ENCODE measurements at places on chromosomes 7 and 10.

DNA sequence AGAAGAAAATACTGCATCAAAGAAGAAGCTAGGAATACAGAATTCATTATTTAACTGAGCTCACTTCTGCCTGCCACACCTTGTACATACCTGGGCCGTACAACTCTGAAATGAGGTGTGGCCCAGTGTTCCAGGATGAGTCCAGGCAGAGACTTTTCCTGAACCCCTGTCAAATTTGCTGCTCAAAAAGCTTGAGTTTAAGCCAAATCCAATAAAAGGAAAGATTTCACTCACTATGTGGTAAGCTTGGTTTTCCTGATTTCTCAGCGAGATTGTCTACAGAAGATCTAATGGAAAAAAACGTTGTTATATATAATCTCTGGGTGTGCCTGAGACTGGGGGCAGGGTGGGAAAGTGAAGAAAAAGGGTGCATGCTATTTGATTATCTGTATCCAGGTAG lies 72.1 kb upstream of the EGFR start:
- no peak for DNase-seq

DNA sequence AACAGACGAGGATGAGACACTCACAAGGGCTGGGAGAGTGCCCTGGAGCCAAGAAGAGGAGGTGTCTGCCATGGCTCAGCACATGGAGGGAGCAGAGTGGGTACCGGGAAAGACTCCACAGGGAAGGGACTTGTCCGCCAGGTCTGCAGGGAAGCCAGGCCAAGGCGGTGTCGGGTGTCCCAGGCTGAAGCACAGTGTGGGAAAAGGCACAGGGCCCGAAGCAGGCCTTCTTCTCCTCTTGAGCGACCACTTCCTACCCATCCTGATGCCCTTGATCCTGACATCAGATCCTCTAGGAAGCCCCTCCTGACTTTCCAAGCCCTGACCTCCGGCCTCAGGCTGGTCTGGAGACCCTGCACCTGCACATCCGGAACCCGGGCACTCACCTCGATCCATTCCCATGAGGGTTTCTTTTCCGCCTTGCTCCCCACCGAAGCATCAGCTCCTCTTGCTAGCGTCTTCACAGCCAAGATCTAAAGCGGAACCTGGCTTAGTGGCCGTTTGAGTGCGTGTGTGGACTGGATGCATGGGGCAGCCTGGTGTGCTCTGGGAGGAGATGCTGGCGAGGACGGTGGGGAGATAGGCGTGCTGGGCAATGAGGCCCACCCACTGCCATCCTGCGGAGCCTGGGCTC lies 8.5 kb downstream of the CALML3 start:
- DNase-seq, result peak; percentile 14

- DNase-seq, result peak; percentile 31
These were observed 62.2 kb downstream of the VIM start for GRCh38 chr10:17290226-17290625.

GRCh38 chr7:50807026-50807730 lies 24.5 kb upstream of the GRB10 start:
- no peak for DNase-seq

DNA sequence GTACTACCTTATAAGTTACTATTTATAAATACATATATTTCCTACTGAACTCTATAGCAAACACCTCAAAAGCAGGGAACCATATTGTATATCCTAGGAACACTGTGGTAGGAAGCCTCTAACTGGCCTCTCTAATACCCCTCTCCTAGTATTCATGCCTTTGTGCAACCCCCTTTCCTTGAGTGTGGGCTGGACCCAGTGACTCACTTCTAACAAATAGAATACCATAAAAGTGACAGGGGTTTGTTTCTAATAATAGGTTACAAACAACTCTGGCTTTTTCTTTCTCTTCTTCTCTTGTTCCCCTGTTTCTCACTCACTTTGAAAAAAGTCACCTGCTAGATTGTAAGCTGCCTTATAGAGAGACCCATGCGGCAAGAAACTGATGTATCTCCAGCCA lies 51.6 kb upstream of the MACC1 start:
- no peak for DNase-seq

DNA sequence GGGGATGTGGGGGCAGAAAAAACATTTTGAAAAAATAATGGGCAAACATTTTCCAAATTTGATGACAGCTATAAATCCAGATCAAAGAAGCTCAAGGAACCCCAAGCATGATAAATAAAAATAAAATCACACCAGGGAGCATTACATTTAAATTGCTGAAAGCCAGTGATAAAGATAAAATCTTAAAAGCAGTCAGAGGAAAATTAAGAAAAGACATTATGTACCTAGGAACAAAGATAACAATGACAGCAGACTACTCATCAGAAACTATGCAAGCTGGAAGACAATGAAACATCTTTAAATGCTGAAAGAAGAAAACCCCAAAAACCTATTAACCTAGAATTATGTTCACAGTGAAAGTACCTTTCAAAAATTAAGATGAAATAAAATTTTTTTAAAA lies 23.3 kb downstream of the NEUROG3 start:
- DNase-seq, result no peak

DNA sequence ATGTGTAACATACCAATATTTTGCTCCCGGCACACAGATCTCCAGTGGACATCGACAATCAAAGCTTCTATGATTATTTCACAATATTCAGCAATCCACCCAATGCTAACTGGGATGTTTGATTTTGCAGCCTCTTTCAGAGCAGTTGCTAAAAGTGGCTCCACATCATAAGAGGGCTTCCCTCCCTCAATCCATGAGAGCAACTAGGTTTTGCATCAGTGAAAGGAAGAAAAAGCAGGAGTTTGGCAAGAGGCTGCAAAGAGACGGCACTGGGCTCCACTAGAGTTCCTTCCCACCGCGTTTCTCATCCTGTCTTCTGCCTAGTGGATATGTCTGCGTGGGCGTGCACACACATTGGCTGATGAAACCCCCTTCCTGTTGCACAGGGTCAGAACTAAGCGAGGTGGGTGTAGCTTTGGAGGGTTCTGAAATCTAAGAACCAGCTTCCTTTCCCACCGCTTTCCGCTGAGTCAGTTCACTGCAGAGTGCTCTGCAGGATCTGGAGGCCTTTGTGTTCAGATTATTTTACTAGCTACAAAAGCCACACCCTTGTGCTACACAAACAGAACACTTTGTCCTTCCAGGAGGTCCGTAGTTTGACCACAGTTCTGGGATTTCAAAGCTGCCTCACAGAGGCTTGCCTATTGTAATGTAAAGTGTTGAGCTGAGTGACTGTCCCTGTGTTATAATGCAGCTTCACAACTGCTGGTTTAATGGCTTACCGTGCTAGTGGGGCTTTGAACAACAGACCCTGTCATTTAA lies 28.1 kb downstream of the ARL4A start:
- DNase-seq, result peak; percentile 31

DNA sequence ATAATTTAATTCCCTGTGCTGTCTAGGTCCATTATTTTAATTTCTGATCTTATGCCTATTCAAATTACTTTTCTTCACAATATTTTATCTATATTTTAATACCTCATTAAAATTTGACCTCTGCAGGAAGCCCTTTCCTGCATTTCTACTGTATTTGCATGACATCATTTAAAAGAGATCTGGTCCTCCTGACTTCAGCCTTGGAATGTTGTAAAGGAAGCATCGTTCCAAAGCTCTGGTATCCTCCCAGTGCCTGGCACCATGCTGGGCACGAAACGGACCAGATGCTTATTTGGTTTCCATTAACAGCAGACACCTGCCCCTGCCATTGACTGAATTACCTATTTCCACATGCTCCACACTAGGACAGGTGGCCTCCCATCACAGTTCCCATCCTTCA lies 247.5 kb downstream of the KLF6 start:
- no peak for DNase-seq

GRCh38 chr7:154902600-154903082 lies 100.3 kb downstream of the PAXIP1 start:
- no peak for DNase-seq

GRCh38 chr10:930625-931325 lies 730 bp downstream of the LARP4B start:
- DNase-seq, result peak; percentile 33

DNA sequence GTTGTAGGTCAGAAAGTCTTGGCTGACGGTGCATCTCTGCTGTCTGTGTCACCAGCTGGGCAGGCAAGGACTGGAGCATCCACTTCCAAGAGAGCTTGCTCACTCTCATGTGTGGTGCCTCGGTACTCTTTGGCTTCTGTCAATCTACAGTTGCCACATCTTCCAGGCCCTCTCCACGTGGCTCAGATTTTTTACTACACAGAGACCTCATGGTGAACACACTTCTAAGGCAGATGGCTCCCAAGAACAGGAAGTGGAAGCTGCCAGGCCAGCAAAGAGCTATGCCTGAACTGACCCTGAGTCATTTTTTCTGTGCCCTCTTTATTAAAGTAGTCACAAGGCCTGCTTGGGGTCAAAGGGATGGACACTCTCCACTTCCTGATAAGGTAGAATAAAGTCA lies 351.5 kb upstream of the AUTS2 start:
- no peak for DNase-seq

- no peak for DNase-seq
These were observed 134.2 kb downstream of the ITGB8 start for GRCh38 chr7:20464891-20465290.

GRCh38 chr7:133355325-133355708 lies 102.4 kb downstream of the EXOC4 start:
- peak; percentile 79 for DNase-seq

DNA sequence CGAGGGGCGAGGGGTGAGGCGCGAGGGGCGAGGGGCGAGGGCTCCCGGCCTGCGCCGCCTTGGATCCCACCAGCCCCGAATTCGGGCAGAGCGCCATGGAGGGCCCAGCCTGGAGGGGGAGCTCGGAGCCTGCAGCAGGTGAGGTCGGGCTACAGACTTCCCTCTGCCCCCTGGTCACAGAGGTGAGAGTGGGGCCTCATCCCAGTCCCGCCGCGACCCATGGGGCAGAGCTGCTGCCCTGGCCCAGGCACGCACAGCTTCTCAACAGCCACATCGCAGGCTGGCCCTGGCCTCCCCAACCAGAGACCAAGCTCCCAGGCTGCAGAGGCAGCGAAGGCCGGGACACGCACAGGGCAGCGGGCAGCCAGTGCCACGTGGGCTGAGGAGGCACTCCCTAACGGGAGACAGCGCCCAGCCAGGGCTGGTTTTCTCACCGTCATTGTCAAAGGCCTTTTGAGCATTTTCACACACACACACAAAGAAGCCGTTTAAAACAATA lies 191.8 kb downstream of the PTPRN2 start:
- DNase-seq, result no peak

- DNase-seq, result no peak
These were observed 12.2 kb upstream of the CLEC2L start for GRCh38 chr7:139511315-139511714.

DNA sequence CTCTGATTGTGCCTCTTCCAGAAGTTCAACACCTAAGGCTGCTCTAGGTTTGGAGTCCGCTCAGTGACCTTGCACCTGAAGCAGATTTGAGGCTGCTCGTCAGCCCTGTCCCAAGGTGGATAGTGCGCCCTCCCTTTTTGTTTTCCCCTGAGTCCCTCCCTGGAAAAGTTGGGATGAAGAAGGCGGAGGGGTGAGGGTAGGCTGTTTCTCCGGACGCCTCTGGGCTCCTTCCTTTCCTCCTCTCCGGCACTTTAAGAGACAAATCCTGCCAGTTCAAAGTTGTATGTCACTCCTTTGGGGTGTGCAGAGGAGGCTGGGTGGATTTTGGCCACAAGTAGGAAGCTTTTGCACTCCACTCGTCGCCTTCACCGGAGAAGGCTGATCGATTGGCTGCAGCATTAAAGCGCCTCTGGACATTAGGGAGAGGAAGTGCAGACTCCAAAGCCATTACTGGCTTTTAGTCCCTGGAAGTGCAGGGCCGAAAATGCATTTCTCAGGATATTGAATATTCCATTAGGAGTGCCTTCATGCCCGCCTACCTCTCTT lies 81.9 kb upstream of the PRKG1 start:
- DNase-seq, result peak; percentile 76

- no peak for DNase-seq
These were observed 21.2 kb downstream of the CALML5 start for GRCh38 chr10:5477948-5478693.

- DNase-seq, result no peak
These were observed 3.5 kb downstream of the GIMAP8 start for GRCh38 chr7:150453892-150454291.

- no peak for DNase-seq
These were observed 440.9 kb upstream of the GRM3 start for GRCh38 chr7:86202833-86203232.

DNA sequence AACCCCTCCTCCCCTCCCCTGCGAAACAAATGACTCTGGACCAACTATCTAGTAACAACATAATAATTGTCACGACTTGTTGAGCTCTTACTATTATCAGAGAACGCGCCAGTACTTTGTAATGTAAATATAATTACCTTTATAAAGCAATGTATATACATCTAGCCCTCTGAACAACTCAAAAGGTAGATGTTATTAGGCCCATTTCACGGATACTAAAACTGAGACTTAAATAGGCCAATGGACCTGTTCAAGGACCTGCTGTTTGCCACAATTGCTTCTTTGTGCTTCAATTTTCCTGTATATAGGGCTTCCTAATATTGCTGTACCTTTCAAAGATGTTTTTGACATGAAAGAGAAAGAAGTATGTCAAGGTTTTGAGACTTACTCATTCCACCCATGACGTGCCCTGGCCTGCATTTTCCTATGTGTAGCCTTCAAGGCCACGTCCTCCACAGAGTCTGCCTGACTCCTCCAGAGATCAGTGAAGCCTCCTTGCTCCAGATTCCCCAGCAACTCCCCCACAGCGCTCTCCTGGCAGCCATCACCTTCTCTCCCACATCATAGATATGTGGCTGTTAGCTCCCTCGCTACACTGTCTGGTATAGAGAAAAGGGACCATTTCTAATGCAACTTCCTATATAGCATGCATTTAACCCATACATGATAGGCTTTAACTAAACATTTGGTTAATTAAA lies 156.6 kb downstream of the SKIDA1 start:
- peak; percentile 58 for DNase-seq

- no peak for DNase-seq
These were observed 67.9 kb downstream of the SPDYE5 start for GRCh38 chr7:75559976-75560365.

- DNase-seq, result peak; percentile 33
These were observed 12.1 kb upstream of the DLX6 start for GRCh38 chr7:96993094-96993865.

DNA sequence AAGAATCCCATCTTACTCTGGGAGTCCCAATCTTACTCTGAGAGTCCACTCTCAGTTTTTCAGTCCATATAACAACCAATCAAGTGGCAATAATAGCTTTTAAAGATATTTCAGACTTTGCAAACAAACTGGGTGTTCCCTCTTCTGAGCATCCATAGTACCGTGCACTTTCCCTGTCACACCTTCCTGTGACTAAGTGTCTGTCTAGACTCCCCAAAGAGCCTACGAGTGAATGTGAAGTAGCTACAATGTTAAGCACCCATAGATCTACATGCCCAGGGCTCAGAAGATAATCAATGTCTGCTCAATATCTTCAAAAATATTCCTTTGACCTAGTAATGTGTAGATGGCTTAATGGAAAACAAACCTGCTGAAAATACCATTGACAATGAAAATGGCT lies 95.6 kb upstream of the ASAH2 start:
- DNase-seq, result no peak

GRCh38 chr10:111107023-111107422 lies 30.2 kb downstream of the ADRA2A start:
- DNase-seq, result no peak

DNA sequence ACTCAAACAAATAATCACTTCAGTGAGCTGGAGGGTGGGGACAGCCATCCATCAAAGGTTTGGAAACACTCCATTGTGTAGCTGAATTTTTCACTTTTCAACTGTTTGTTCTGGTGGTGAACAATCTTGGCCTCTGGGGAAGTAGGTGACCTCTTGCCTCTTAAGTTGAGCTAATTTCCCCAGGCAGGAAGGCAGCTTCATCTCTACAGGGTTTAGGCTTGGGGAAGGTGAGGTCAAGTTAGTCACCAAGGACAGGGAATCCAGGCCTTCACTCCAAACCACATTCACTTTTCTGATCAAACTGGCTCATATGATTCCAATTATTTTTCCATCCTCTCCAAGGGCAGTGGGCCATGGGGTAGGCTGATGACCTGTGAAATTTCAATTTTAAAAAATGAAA lies 138.3 kb upstream of the HABP2 start:
- no peak for DNase-seq

All from lung (tissue), 17 donors.